ENCODE measurements at places on chromosomes 6 and 20.

DNA sequence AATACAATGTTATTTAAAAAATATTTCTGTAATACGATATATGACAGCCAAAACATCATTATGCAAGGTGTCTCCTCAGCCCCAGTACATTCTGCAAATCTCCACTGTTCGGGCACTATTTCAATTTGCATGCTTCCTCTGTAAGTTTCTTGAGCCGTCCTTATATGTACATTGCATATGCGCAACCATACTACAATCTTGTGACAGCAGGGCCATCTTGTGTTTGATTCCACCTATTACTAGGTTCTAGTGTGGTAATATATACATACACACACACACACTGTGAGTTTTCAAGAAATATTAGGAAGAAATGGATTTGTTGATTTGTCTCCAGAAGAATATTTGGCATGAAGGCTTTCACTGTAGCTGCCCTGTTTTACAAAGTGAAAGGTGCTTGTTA is 9.8 kb downstream of the LYRM4 start:
- DNase-seq, result no peak

DNA sequence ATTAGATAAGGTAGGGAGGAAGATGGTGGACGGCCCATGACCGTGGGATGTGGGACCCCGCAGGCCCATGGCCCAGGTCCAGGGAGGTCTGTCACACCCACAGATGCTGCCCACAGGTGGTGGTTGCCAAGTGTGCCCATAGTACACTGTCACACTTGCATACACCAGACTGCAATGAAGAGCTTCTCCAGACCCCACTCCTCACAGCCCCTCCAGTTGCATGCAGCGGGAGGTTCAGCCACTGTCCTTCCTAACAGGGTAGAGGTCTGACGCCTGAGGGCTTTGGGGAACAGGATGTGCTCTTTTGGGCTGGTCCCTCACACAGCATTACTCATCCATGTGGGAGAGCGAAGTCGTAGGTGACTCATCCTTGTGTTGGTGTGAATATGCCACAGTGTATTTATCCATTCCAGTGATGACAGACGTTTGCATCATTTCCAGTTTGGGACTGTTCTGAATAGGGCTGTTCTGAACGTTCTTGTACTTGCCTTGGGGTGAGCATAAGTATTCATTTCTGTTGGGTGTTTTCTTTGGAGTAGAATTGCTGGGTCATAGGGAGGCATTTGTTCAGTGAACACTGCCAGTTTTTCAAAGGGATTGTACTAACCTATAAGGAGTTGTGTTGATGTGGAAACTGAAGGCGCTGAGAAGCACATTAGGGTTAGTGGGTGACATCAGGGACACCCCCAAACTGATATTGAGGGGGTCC is 10.1 kb upstream of the PYGB start:
- DNase-seq, result peak; percentile 12

DNA sequence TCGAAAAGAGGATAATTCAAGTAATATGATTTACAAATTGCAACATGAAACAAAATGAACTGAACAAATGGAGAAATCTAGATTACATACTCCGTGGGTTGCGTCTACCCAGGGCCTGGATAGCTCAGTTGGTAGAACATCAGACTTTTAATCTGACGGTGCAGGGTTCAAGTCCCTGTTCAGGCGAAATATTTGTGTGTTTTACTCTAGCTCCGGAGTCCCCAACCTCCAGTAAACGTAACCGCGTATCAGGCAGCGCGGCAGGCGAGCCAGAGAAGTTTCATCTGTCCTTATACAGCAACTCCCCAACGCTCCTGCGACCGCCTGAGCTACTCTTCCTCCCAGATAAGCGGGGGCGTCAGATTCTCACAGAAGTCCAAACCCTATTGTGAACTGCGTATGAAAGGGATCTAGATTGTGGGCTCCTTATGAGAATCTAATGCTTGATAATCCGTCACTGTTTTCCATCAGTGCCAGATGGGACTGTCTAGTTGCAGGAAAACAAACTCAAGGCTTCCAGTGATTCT is 176.1 kb downstream of the TRIM27 start:
- peak; percentile 97 for DNase-seq

DNA sequence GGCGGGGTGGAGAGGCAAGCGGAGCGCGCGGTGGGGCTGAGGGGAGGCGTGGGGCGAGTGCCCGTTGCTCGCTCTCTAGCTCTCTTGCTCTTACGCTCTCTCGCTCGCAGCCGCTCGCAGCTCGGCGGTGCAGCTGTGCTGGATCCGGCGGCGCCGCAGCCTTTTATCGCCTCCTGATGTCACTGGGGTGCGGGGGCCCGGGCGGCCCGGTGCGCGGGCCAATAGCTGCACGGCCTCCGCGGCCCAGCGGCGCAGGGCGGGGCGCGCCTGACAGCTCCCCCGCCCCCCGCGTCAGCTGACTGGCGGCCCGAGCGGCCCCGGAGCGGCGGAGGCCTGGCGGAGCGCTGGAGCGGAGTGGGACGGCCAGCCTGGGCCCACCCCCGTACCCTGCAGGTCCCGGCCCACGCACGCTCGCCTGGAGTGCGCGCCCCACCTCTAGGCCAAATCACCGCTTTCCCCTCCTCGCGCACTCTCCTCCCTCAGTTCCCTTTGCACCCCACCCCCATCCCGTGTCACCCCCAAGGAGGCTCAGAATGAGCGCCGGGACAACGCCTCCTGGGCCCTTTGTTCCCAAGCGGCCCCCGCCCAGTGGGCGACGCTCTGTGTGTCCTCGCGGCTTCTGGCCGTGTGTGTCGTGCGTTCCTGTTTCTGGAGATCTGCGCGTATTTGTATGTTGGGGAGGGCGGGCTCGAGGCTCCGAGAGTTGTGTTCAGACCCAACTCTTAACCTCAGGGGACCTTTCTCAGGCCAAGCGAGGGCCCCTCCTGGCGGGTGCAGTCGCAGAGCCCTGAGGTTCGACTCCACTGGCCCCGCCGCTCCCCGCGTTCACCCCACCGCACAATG is at the start of gene MAFB:
Gene MAFB (minus strand): TSS at position 137 of the 843 bp plus-strand sequence. CDS start 386 bp downstream, outside the sequence.
- peak; percentile 37 for DNase-seq

GRCh38 chr20:63736893-63737694 is 630 bp downstream of the LIME1 start:
- no peak for DNase-seq

All from SK-N-MC (cell line).